SK-N-SH treated with all-trans-retinoic acid at 6 μM for 48 hours (cell line): ENCODE measurements at places on chromosomes 6 and 20.

DNA sequence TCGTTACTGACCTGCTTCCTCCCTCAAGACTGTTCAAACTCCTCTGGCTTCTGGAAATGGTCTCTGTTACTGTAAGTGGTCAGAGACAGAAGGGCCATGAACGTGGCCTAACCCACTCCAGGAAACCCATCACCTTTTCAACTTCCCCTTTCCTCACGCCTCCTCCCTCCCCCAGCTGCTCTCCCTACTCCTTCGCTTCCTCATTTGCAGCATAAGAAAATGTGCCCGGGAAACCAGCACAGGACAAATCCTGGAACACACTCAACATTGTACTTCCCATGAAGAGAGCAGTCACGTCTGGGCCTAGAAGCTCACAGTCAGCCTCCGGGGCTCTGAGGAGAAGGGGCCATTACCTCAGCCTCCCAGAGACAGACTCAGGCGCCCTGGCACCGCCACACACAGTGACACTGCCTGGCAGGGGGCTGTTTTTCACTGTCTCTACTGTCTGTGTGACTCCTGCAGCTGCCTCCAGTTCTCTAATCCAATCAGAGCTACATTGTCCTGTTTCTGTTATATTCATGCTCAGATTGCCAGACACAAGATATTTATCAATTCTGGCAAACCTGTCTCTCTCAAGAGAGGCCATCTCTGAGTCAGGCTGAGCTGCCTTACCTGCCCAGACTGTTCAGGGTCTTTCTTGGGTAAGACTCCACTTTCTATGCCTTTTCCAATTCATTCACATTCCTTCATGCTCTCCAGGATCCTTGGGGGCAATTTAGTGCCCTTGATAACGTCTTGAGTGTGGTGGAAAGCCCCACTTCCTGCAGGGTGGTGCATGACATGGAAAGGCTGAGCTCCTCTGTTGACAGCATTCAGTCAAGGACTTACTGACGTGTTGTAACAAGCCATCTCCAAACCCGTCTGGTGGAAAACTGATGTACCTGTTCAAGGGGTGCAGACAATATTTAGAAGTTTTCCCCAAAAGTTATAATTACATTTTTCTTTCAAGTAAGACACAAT is 242.2 kb downstream of the HIVEP2 start:
- peak; percentile 91 for ATAC-seq

DNA sequence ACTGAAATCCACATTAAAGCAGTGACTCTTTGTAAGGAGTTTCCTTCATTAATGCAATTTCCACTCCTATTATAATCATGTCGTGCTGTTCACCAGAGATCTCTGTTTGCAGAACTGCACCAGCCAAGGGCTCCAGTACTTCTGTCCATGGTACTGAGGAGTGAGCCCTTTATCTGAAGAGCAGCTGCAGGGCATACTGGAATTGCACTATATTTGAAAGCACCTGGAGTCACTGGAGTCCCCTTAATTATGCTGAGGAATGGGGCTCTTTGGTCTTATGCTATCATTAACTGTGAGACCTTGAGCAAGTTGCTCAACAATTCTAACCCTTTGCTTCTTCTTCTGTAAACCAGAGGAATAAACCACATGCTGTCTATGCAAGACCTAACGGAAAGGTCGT is 61.7 kb upstream of the NUP153 start:
- peak; percentile 53; the same call in 2 of the 3 replicates for ATAC-seq

DNA sequence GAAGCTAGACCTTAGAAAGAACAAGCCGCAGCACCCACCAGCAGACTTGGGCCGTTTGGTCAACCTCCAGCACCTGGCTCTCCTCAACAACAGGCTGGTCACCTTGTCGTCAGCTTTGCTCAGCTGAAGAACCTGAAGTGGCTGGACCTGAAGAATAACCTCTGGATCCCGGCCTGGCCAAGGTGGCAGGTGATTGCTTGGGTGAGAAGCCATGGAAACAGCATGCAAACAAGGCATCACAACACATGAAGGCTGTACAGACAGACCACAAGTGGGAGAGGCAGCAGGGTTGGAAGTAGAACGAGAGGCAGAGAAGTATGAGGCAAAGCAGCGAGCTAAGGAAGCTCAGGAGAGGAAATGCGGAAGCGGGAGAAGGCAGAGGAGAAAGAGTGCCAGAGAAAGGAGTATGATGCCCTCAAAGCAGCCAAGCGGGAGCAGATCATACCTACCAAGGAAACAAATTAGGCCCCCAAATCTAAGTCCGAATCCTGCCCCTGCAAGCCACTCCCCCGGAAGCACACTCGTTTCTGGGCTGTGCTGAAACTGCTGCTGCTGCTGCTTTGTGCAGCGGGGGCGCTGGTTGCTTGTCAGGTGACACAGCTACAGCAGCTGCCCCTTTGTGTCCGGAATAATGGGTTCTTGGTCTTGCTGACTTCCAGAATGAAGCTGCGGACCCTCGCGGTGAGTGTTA is 121.6 kb upstream of the LGSN start:
- no peak for ATAC-seq

DNA sequence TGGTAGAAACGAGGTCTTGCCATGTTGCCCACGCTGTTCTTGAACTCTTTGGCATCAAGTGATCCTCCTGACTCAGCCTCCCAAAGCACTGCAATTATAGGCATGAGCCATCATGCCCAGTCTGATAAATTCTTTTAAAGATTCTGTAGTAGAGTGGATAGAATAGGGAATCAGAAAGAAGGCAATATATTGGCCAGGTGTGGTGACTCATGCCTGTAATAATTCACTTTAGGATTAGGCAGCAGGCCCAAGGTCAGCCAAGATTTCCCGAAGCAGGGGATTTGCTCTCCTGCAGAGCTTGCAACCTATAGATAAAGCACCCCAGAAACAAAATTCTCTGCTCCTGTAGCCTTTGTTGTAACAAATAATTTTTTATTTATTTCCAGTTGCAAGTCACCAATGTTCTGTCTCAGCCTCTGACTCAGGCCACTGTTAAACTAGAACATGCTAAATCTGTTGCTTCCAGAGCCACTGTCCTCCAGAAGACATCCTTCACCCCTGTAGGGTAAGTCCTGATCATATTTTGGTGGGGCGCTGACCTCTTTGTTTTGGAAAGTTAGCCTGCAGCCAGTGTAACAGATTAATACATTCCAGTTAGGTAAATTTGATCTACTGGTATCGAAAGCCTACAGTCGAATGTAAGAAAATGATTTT is 30.4 kb upstream of the MROH8 start:
- no peak for ATAC-seq

DNA sequence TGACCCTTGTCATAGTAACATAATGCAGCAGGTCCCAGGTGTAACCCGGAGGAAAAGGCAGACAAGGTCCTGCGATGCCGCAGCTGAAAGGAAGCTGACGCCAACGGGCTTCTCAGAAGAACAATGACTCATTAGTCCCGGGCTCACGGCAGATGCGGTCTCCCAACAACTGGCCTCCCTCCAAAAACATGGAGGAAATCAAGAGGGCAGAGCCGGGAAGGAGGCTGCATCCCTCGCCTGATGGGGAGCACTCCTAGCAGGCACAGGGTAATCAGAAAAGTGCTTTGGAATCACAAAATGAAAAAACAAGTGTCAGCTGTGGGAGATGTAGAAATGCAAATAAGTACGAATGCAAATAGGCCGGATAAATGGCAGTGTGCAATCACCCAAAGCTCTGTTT is 165.2 kb upstream of the AGPAT4 start:
- ATAC-seq, result peak; percentile 68

- no peak for ATAC-seq
Measured at GRCh38 chr6:148824291-148824690, 77.5 kb downstream of the UST start.

DNA sequence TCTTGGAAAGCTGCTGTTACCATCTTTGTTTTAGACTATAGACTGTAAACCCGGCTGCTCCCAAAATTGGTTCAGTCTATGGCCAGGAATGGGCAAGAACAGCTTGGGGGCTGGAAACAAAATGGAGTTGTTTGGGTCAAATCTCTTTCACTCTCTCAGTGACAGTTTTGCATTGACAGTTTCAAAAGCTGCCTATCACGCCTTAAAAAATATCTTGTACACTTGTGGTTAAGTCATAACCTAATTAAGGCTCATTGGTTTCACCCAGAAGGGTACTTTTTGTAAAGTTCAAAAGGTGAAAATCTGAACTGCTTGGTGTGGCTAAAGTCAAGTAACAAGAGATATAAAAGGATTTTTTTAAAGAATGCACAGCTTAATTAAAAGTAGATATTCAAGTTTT is 76.1 kb upstream of the PRL start:
- ATAC-seq, result no peak

- no peak for ATAC-seq
Measured at GRCh38 chr6:72048080-72048479, 161.7 kb downstream of the RIMS1 start.

- ATAC-seq, result no peak
Measured at GRCh38 chr6:36025932-36026327, 1.5 kb upstream of the SLC26A8 start.

GRCh38 chr20:58665606-58666005 is 14.5 kb downstream of the STX16 start:
- no peak for ATAC-seq

DNA sequence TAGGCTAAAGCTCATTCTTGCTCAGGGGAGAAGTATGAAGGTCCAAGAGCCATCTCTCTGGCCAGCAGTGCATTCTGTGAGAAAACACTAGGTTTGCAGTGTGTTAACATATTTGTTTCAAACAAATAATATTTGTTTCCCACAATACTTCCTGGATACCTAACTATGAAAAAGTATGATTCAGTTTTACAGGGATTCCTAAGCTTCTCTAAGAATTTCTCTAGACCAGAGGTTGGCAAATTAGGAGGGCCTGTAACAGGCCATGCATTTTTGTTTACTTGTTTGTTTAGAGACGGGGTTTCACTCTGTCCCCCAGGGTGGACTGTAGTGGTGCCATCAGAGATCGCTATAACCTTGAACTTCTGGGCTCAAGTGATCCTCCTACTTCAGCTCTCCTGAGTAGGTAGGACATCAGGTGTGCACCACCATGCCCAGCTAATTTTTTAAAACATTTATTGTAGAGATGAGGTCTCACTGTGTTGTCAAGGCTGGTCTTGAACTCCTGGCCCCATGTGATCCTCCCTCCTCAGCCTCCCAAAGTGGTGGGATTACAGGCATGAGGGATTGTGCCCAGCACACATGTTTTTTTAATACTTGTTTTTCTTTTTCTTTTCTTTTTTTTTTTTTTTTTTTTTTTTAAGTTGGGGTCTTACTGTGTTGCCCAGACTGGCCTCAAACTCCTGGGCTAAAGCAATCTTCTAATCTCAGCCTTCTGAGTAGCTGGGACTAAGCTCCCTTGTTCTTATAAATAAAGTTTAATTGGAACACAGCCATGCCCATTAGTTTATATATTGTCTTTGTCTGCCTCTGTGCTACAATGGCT is 71.7 kb downstream of the ADGRG6 start:
- peak; percentile 20 for ATAC-seq

DNA sequence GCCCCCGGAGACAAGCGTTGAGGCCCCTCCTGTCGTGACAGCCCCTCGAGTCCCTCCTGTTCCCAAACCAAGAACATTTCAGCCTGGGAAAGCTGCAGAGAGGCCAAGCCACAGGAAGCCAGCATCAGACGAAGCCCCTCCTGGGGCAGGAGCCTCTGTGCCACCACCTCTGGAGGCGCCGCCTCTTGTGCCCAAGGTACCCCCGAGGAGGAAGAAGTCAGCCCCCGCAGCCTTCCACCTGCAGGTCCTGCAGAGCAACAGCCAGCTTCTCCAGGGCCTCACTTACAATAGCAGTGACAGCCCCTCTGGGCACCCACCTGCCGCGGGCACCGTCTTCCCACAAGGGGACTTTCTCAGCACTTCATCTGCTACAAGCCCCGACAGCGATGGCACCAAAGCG is 72.4 kb downstream of the SERAC1 start:
- no peak for ATAC-seq

GRCh38 chr6:167426084-167426483 is 101.2 kb downstream of the TTLL2 start:
- no peak for ATAC-seq

DNA sequence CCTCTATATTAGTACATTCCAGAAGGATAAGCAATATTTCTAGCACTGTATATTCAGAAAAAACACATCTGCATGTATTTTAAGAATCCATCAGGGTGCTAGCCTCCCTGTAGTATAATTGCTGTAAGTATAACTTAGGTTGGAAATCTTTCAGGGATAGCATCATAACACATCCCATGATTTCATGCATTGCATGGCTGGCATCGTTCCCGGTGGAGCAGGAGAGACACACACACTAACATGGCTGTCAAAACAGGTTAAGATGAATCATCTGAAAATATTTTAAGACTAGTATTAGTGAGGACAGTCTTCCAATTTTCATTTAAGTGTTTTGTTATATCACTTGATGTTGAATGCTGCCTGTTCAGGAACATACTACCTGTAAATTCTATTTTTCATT is 32.1 kb upstream of the CENPW start:
- peak; percentile 81 for ATAC-seq

GRCh38 chr6:11705069-11705468 is 73.5 kb downstream of the ADTRP start:
- ATAC-seq, result no peak

- no peak for ATAC-seq
Measured at GRCh38 chr6:11208267-11208666, 24.2 kb downstream of the NEDD9 start.

DNA sequence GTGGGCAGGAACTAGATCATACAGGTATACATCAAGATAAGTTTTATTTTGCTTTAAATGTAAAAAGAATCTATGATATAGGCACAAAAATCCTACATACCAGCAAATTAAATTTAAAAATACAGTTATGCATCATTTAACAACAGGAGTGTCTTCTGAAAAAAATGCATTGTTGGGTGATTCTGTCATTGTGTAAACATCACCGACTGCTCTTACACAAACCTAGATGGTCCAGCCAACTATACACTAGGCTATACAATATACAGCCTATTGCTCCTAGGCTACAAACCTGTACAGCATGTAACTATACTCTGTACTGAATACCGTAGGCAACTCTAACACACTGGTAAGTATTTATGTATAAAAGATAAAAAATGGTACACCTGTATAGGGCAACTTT is 139.4 kb downstream of the RNGTT start:
- peak; percentile 61 for ATAC-seq

DNA sequence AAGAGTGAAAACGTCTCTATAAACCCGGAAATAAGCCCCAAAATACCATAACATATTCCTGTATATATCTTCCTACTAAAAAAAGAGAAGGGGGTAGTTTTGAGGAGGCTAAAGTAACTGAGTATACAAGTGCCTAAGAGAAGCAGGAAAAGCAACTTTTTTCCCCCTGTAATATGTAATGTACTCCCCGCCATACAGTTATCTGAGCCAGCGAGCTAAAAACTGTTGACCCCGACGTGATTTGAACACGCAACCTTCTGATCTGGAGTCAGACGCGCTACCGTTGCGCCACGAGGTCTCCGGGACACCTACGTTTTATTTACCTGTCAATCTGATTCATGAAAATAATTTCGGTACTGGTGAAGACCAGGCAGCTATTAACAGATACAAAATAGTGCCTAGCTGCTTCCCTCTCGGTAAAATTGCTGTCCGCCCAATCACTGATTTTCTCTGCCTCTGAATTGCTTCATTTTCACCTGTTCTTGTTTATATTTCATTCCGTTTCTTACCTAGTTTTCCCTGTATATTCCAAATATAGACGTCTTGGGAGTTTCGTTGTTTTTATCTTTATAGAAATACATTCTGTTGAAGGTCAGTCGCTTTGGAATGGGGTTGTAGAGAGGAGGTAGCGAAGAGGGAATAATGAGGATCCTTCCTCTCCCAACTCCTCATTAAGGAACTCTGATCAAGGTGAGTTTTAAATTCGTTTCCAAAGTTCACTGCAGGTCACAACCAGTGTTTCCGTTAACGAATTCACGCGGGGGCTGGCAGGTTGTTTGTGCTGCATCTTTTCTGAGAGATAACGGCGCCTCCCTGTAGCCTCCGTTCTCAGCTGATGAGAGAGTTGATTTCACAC is 33.6 kb upstream of the BTN3A2 start:
- ATAC-seq, result peak; percentile 23

GRCh38 chr6:14353281-14353680 is 235.7 kb downstream of the CD83 start:
- ATAC-seq, result no peak
